ENCODE measurements at places on chromosomes 4 and X. TPM values are rescaled to one million over a fixed set of nuclear protein-coding genes. Genes with fewer than 3 reads are reported as not detected.

GRCh38 chr4:78788007-78788889 is 12.1 kb downstream of the BMP2K start:
- no peak for DNase-seq

- no peak for DNase-seq
Observed at GRCh38 chr4:74830928-74831327, 36.6 kb upstream of the BTC start.

- DNase-seq: no peak
Observed at GRCh38 chrX:36218801-36219200, 299.3 kb downstream of the CFAP47 start.

The GPRIN3 gene
- total RNA-seq: not detected

DNA sequence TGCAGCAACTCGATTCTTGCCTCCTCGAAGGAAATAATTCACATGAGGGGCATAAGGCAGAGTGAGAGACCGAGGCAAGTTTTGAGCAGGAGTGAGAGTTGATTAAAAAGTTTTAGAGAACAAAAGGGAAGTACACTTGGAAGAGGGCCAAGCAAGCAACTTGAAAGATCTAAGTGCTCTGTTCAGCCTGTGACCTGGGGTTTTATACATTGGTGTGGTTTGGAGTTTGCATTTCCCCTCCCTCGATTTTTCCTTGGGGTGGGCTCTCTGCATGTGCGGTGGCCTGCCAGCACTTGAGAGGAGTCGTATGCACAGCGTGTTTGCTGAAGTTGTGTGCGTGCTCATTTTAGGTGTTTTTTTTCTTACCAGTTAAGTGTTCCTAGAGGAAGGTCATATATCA is 356.4 kb downstream of the KLHL4 start:
- DNase-seq: no peak
